ENCODE measurements at places on chromosomes 5 and 9.

DNA sequence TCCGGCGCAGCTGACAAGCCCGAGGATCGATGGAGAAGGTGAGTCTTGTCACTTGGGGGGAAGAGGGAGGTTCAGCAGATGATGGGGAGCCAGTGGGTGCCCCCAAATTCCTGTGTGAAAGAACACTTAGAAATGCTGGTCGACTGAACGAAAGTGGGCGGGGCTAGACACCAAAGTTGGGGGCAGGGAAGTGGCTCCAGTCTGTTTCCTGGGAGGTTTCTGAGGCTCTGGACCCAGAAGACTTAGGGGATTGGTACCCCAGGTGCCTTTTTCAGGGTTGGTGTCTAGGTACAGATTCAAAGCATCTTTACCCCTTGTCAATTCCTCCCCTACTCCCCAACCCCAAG is 278.6 kb downstream of the ZSWIM6 start:
- no peak for DNase-seq

DNA sequence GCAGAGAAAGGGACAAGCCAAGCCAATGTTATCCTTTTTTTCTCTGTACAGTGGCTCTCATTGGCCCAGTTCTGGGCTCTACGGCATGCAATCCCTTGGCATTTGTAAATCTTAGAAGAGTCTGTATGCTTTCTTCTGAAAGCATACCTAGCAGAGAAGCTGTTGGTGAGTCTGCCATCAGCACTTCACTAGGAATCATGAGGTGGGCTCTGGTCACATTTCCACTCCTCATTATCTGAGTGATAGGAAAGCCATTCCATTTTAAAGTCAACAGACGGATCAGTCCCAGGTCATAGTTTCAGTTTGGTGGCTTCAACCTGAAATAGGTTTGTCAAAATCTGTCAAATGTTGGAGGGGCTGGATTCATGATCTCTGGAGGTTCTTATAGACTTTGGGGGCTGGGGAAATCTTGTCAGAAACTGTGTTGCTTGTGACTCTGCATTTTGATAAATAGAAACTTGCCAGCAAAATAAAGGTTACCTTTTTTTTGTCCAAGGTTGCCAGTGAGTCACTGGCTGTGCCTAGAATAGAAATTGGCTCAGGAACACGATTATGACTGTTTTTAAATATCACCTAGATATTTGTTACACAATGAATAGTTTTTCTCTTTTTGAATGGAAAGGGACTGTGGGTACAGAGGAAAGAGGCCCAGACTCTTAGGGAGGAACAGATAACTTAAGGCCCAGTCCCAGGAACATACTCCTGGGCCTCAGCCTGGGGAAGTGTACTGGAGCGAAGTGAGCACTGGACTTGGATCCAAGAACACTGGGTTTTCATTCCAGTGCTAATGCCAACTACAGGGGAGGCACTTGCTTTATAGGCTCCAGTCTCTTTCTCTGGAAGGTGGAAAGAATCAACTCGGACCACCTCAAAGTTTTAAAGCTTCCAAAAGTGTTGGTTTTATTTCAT is 183.1 kb downstream of the NMUR2 start:
- DNase-seq, result no peak

DNA sequence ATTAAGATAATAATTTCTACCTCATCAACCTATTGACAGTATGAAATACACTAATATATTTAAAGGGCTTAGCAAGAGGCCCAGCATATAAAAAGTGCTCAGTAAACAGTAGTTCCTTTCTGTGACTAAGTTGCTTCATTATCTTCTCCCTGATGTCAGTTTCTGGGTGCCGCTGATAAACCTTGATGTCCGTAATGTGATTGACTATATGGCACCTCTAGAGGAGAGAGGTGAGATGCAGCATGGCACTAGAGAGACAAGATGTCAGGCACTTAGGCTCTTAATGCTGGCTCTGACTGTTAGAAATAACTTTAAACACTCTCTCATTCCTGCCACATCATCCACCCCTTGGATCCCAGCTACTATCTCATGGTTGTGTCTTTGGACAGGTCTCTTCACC is 455.9 kb upstream of the KLF4 start:
- no peak for DNase-seq

DNA sequence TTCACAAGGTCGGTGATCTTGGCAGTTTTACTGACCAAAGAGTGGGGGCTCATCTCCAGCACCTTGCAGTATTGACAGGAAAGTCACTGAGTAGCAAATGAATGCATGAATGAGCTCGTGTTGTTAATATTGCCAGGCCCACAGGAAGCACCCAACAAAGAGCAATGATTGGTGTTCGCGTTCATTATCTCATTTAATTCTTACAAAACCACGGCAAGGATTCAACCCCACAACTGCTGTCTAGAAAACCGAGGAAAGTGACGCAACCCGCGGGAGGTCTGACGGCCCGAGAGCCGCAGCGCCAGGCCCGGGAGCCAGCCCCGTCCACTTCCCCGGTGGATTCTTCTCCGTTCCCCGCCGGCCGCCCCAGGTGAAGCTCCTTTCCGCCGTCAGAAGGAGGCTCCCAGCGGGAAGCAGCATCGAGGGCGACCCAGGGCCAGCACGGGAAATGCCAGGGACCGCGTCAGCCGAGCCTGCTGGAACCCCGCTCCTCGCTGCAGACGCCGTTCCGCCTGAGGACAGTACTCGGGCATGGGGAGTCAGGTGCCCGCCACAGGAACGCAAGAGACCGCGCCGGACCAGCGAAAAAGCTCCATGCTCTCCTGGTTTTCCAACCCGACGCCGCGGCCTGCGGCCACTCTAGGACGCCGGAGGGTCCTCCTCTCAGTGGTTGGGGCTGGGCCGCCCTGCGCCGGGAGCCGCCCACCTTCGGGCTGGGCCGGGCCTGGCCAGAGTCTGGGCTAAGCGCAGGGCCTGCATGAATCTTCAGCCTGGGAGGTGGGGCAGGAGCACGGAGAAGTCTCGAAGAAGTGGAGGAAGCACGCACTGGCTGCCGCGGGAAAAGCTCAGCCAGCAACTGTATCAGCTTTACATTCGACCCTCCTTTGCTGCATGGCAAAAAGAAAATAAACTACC is 19.8 kb upstream of the FER start:
- peak; percentile 15 for DNase-seq

DNA sequence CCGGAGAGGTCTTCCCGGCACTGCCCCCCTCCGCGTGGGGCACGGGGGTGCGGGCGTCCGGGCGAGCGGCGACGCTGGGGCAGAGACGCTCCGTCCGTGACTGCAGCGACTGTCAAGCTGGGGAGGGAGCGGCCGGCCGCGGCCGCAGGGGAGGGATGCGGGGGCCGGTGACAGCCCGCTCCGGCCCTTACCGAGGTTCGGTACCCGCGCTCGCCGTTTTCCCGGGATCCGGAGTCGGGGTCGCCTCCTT is 400 bp downstream of the KDM4C start:
- DNase-seq, result no peak

GRCh38 chr5:179914032-179914755 is 6.5 kb upstream of the TBC1D9B start:
- no peak for DNase-seq

Measured in CD8-positive, alpha-beta memory T cell (primary cell).